ENCODE measurements at places on chromosomes 1 and 21.

DNA sequence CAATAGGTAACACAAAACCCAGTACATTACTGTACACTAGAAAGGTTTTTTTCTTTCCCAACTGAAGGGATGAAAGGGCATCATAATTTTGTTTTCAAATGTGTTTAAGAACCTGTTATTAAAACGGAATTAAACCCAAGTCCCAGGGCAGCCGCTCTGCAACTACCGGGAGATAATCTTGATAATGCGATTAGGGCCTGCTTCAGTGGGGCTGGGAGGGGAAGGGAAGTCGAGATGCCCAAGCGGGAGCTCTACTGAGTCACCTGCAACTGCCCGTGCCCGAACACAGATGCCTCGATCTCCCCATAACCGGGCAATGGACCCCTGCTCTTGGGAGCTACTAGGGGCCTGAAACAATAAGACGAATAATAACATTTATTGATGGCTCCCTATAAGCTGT, 61.4 kb downstream of the KAZN start:
- no peak for DNase-seq

GRCh38 chr21:42404539-42404938, 837 bp downstream of the UBASH3A start:
- DNase-seq = no peak

GRCh38 chr1:158830904-158831507, at the start of gene MNDA:
Gene MNDA, plus strand, starts transcription at chr1:158831351. Its CDS starts 10,803 bp downstream, at chr1:158842154.
- DNase-seq = no peak

- DNase-seq = no peak
These were observed 48.5 kb downstream of the GNG4 start for GRCh38 chr1:235601104-235601503.

DNA sequence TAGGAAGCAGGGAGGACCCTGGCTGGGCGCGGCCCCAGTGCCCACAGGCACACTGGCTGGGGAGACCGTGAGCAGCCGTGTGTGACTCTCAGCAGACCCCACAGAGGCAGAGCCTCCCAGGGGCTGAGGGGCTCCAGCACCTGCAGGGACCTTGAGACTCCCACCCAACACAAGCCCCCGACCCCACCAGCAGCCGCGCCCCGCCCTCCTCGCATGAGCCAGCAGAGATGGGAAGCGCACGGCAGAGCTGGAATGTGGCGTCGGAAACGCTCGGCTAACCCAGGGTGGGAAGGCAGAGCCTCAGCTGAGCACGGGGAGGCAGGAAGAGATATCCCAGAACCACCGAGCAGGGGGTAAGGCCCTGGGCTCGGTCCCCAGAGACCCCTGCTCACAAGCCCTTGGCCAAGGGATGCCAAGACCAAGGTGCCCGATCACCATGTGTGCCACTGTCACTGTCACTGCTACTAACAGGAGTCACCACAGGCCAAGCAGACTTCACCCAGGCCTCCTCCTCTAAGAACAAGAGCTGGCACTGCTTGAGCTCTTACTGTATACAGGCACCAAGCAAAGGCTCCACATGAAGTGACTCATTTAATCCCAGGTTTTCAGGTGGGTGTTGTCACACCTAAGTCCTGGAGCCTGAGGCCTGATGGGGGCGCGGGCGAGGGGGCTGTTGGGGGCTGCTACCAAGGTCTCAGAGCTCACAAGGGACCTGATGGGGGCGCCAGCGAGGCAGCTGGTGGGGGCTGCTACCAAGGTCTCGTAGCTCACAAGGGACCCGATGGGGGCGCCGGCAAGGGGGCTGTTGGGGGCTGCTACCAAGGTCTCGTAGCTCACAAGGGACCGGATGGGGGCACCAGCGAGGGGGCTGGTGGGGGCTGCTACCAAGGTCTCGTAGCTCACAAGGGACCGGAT, 20.1 kb downstream of the MEGF6 start:
- DNase-seq = no peak

DNA sequence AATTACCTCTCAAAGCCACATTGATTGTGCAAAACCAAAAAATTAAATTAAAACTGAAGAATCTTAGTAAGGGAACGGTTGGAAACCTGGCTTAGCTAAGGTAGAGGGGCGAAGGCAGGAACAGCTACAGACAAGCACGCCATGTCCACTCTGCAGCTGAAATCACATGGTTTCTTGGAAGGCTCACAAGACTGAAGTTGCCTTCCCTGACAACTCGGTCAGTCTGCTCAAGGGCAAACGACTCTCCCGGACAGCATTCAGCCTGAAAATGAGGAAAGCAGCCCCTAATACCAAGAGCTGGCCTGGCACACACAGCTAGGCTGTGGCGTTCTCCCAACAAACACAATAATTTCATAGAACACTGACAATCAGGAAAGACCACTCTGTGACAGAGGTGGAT, 22.7 kb upstream of the BECN2 start:
- no peak for DNase-seq
